ENCODE measurements at places on chromosomes 13 and 19. TPM values are rescaled to one million over a fixed set of nuclear protein-coding genes. Genes with fewer than 3 reads are reported as not detected.

Gene TSKS
- total RNA-seq = not detected

Gene CEACAM21
- not detected for total RNA-seq

Gene SLC7A10
- total RNA-seq = not detected

Gene ATP4B
- not detected for total RNA-seq

Gene PCP2
- total RNA-seq = 1.0 TPM

Gene IFNL1
- total RNA-seq = not detected

Gene IL4I1
- not detected for total RNA-seq

Gene CEACAM4
- total RNA-seq = not detected

DNA sequence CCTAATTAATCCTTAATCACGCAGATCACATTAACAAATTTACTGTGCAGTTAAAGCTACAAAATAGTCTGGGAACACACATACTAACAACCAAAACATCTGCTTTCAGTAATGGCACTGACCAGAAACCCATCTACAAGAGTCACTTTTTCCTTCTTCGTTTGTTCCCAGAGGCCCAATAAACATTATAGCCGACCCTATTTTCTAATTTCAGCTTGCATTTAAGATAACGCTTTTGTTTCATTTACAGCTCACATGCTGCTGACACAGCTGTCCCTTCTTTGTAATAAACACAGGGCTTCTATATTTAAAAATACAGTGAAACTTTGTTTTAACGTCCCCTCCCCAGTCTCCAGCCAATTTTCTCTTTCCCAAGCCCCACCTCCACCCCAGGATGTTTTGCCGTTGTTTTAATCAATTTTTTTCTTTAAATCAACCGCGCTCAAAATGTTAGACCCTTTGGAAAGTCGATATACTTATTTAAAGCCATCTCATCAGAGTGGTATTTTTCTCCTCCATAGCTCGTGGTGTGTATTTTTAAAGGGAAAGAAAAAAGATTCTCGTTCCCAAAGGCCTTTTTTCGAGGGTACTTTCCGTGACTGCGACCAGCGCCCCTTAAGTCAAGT lies 1.7 kb upstream of the WBP4 start:
- DNase-seq = no peak
- H3K27ac ChIP-seq = peak overlapping the region; percentile 98
- H3K4me1 ChIP-seq = peaks cover 32% of the 10 kb centered on the region
- no peaks in the 10 kb centered on the region for H3K36me3 ChIP-seq
- H3K4me3 ChIP-seq = peak overlapping the region; percentile 79
- H3K27me3 ChIP-seq = no peaks in the 10 kb centered on the region

DNA sequence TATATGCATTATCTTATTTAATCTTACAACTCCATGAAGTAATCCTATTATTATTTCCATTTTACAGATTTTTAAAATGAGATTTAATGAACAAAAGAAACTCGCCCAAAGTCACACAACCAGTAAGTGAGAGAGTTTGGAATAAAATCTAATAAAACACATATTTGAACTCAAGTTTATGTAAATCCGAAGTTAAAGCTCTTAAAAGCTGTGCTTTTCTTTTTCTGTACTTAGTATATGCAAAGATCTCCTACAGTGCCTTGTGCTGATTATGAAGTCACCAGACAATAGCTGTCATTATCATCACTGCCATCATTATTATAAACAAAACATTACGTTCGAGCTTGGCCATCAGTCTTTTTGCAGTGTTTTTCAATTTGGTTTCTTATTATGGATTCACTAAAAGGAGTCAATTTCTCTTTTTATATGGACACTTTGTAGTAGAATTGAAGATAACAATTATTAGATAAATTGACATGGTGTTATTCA lies 29.7 kb upstream of the ENOX1 start:
- no peaks in the 10 kb centered on the region for H3K4me1 ChIP-seq
- no peak for DNase-seq
- no peak overlapping the region for H3K4me3 ChIP-seq
- H3K27me3 ChIP-seq = no peaks in the 10 kb centered on the region

GRCh38 chr19:54325631-54326030 lies 12.7 kb upstream of the LILRA5 start:
- H3K36me3 ChIP-seq = no peaks in the 10 kb centered on the region
- H3K27ac ChIP-seq = no peak overlapping the region
- peaks cover 66% of the 10 kb centered on the region for H3K27me3 ChIP-seq
- H3K4me1 ChIP-seq = no peaks in the 10 kb centered on the region

GRCh38 chr13:106001443-106001842 lies 534.0 kb downstream of the EFNB2 start:
- no peaks in the 10 kb centered on the region for H3K27me3 ChIP-seq
- H3K4me3 ChIP-seq = no peak overlapping the region
- no peaks in the 10 kb centered on the region for H3K36me3 ChIP-seq
- no peak for DNase-seq
- H3K27ac ChIP-seq = no peak overlapping the region

GRCh38 chr13:48979892-48980291 lies 4.2 kb downstream of the FNDC3A start:
- no peaks in the 10 kb centered on the region for H3K36me3 ChIP-seq
- peaks cover 16% of the 10 kb centered on the region for H3K4me1 ChIP-seq
- no peaks in the 10 kb centered on the region for H3K27me3 ChIP-seq
- no peak overlapping the region for H3K4me3 ChIP-seq
- no peak overlapping the region for H3K27ac ChIP-seq

- no peak for DNase-seq
- H3K4me1 ChIP-seq = no peaks in the 10 kb centered on the region
- H3K36me3 ChIP-seq = peaks cover 14% of the 10 kb centered on the region
- H3K27me3 ChIP-seq = no peaks in the 10 kb centered on the region
Observed at GRCh38 chr13:113607889-113608635, 23.5 kb downstream of the TFDP1 start.

DNA sequence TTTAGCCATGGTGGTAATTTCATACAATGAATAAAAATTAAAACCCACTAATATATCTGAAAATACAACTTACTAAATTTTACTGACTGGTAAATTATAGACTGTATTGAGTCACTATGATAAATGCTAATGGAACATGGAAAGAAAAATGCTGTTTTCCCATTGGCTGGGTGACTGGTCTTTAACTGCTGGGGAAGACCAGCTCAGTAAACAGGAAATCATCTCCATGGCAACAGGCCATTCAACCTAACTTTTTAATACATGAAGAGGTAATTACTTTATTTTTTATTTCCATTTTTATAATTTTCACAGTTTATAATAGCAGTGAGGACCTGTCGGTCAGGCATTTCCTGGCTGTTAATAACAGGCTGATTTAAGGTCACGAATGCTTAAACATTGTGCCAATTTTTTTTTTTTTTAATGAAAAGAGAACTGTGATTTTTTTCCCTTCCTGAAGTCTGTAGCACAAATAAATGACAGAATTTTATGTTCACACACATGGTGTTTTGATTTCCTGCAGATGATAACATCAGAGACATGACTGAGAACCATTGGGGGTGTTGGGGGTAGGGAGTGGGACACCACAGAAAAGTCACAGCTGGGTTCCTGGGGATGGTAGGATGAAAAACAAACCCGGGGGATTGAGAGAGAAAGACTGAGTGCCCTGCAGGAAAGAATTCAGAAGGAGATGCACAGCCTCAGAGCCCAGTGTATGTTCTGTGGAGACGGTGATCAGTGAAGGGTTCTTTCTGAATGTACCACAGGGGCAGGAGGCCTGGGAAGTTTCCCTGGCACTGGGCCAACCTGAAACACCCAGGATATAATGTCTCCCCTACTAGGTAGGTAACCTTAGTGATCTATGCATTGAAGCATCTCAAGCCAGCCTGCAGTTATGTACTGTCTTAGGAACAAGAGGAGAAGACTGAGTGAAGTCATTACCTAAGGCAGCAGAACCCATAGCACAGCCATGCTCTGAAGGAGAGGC lies 297.1 kb downstream of the COG6 start:
- no peaks in the 10 kb centered on the region for H3K27me3 ChIP-seq
- no peaks in the 10 kb centered on the region for H3K36me3 ChIP-seq
- DNase-seq = no peak
- H3K4me1 ChIP-seq = no peaks in the 10 kb centered on the region
- no peak overlapping the region for H3K27ac ChIP-seq

- DNase-seq = peak; percentile 56
- H3K27ac ChIP-seq = peak overlapping the region; percentile 97
- H3K4me3 ChIP-seq = peak overlapping the region; percentile 61
- H3K36me3 ChIP-seq = peaks cover 4% of the 10 kb centered on the region
- H3K27me3 ChIP-seq = no peaks in the 10 kb centered on the region
- H3K4me1 ChIP-seq = peaks cover 71% of the 10 kb centered on the region
Observed at GRCh38 chr19:13842291-13843103, 34.4 kb upstream of the NANOS3 start.

- no peaks in the 10 kb centered on the region for H3K36me3 ChIP-seq
- H3K4me3 ChIP-seq = no peak overlapping the region
- peak; percentile 47 for DNase-seq
- H3K27ac ChIP-seq = no peak overlapping the region
Observed at GRCh38 chr13:80048802-80049201, 292.1 kb downstream of the SPRY2 start.

GRCh38 chr13:36385489-36385888 lies 39.3 kb upstream of the SPART start:
- H3K4me1 ChIP-seq = peaks cover 19% of the 10 kb centered on the region
- H3K36me3 ChIP-seq = no peaks in the 10 kb centered on the region
- H3K27me3 ChIP-seq = no peaks in the 10 kb centered on the region
- no peak for DNase-seq
- no peak overlapping the region for H3K27ac ChIP-seq

DNA sequence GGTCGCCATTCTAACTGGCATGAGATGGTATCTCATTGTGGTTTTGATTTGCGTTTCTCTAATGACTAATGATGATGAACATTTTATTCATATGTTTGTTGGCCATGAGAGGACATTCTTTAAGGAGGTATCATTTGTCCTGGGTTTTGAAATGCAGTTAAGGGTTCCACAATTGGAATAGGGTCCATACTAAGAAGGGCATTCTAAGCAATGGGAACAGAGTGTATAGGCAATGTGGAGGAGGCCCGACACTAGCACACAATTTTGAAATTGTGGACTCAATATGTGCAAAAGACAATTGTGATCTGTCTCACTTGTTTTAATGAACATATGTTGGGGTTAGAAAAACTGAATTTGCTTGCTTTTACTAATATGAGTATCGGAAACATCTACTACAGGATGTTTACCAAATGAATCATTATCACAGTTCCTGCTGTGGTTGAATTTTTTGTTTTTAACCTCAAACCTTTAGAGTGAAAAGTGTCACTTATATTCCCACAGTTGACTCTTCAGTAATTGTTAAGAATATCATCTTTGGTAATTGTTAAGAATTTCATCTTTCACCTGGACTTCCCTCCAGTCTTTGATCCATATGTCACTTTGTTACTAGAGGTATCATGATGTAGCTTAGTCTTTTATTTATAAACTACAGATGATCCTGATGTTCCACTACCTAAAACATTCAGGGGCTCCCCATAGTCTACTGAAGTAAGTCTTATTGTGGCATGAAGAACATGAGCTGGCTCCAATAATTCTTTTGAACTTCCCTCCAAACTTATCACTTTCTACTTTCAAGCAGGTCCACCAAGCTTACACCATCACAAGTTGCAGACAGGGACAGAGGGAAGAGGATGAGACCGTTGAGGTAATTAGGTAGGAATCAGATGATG lies 109.7 kb upstream of the KLF12 start:
- H3K27ac ChIP-seq = no peak overlapping the region
- H3K4me3 ChIP-seq = no peak overlapping the region
- no peaks in the 10 kb centered on the region for H3K27me3 ChIP-seq
- H3K4me1 ChIP-seq = no peaks in the 10 kb centered on the region

DNA sequence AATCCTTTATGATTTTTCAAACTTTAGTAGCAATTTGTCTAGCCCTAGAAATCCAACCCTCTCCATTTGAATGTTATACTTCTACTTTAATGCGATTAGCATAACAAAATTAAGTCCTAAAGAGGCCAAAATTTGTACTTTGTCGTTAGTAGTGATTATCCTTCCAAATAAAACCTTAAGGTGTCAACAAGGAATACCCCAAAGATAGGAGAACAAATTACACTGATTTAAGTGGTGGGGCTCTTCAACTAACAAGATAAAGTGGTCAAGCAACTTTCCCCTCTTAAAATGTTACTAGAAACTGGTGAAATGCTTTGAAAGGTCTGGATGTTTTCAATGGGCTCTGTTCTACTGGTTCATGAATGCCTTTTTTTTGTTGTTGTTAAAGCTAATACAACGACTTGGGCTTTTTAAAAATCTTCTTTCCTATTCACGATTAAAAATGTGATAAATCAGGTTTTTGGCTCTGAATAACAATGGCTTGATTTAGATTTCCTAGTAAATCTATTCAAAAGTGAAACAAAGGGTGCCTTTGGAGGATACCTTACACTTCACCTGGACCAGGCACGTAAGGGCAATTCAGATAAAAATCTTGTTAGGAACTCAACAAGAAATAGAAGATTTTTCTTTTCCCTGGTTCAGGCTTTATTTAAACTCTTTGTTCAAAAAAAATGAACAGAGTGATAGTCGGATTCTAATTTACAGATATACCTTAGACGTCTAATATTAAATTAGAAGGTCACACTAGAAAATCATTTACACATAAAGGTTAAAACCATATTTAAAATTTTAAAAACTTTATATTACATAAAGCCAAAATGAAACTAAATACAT lies 3.1 kb downstream of the SOX21 start:
- H3K36me3 ChIP-seq = no peaks in the 10 kb centered on the region
- no peak for DNase-seq
- H3K4me1 ChIP-seq = no peaks in the 10 kb centered on the region
- no peak overlapping the region for H3K27ac ChIP-seq
- H3K4me3 ChIP-seq = no peak overlapping the region

DNA sequence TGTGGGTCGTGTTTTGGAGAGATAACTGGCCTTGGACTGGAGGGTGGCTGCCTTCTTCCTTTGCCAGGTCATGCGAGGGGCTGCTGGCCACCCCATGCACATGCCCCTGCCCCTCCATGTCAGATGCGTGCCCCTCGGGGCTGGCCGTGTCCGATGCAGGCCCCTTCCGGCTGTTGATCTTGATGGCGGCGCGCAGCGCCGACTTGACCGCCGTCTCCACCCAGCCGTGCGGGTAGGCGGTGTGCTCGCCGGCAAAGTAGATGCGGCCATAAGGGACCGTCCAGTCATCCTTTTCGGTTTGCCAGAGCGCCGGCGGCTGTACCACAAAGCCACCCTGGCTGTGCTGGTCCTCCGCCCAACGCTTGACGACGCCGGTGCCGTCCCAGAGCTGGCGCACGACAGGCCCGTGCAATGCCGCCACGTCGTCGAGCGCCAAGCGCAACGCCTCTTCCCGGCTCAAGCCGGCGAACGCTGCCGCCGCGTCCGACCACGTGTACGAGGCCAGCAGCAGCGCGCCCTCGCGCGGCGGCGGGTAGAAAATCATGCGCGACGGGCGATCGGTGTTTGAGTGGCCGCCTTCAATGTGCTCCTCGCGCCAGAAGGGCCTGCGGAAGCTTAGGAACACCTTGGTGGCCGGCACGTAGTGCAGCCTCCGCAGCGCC lies 6.9 kb downstream of the IL4I1 start:
- H3K4me1 ChIP-seq = no peaks in the 10 kb centered on the region
- no peak overlapping the region for H3K27ac ChIP-seq
- H3K36me3 ChIP-seq = no peaks in the 10 kb centered on the region
- H3K27me3 ChIP-seq = no peaks in the 10 kb centered on the region
- peak overlapping the region; percentile 57 for H3K4me3 ChIP-seq
- peak; percentile 34 for DNase-seq
